ENCODE measurements at places on chromosomes 16 and 17.

GRCh38 chr16:10957771-10958482 lies 13.6 kb downstream of the CLEC16A start:
- peak; percentile 44 for DNase-seq

DNA sequence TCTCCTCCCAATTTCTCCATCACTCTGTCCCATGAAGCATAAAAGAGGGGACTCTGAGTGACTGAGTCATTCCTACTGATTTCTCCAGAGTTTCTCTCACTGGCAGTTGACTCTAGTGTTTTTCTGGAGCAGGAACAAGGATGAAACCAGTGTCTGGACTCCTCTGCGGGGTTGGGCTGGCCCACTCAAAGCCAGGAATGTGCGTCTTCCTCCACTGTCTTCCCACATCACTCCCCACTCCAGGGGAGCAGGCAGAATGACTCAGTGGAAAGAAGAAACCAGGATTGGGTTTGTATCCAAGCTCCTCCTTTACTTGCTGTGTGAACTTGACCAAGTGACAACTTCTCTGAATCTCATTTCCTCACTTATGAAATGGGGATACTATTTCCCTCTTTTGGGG lies 497.5 kb upstream of the SALL1 start:
- no peak for DNase-seq

GRCh38 chr16:69338557-69339288 lies 641 bp downstream of the COG8 start:
- no peak for DNase-seq

DNA sequence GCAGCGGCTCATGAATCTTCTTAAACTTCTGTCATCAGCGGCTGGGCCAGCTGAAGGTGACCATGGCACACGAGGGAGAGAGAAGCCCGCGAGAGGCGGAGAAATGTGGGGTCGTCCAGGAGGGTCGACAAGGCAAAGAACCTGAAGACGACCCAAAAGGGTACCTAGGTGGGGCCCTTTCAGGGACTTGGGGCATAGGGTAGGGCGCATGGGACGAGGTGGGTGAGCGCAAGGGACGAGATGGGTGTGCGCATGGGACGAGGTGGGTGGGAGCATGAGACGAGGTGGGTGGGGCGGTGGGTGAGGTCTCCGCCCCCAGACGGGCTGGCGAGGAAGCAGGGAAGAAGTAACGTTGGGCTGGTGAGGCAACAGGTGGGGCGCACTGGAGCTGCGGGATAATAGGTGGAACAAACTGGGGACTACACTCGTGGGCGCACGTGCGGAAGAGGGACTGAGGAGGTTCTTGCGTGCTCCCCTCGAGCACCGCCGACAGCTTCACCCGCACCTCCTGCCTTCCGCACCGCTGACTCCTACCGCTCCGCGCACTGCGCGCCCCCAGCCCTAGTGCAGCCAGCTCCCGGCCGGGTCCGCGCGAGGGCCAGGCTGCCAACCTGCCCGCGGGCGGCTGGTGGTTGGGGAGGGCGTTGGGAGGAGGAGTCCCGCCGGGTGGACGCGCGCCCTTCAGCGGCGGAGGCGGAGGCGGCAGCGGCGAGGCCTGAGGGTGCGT lies 23.2 kb upstream of the CRYM start:
- peak; percentile 3 for DNase-seq

GRCh38 chr17:72171703-72172667 lies 51.2 kb downstream of the SOX9 start:
- no peak for DNase-seq

DNA sequence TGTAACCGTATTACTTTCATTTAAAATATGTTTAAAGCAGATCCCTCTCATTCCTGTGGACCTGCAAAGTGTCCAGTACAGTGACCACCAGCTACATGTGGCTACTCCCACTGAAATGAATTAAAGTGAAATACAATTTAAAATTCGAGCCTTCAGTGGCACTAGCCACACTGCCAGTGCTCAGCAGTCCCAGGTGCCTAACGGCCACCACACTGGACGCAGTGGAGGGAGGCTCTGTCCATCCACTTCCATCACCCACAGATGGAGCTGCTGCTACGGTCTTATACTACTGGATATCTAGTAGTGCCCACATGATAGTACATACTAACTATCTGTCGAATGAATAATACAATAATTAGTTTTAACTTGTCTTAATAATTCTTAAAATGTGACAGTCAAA lies 2.3 kb upstream of the CBX2 start:
- DNase-seq, result no peak

- no peak for DNase-seq
Observed at GRCh38 chr16:25916037-25916436, 224.3 kb downstream of the HS3ST4 start.

GRCh38 chr17:78781893-78782304 lies at the start of gene CYTH1:
CYTH1 (minus strand) TSS chr17:78782273; CDS start chr17:78782223, 50 bp downstream.
- DNase-seq, result no peak

DNA sequence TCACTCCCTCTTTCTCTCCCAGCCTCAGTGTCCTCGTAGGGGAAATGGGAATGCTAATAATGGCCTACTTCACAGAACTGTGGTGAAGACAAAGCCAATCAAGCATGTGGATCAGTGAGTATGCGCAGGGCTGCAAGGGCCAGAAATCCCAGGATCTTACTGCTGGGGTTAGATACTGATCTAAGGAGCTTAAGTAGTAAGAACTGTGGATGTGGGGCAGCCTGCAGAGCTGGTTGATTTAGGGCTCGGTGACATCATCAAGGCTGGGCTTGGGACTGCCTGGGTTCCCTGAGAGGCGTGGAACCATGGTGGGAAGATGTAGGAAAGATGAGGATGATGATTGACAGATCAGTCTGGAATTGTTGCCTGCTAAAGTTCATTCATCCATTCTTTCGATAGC lies 25.6 kb downstream of the GOSR2 start:
- DNase-seq, result no peak

- DNase-seq, result no peak
Observed at GRCh38 chr16:57946181-57946801, 24.6 kb downstream of the CNGB1 start.

DNA sequence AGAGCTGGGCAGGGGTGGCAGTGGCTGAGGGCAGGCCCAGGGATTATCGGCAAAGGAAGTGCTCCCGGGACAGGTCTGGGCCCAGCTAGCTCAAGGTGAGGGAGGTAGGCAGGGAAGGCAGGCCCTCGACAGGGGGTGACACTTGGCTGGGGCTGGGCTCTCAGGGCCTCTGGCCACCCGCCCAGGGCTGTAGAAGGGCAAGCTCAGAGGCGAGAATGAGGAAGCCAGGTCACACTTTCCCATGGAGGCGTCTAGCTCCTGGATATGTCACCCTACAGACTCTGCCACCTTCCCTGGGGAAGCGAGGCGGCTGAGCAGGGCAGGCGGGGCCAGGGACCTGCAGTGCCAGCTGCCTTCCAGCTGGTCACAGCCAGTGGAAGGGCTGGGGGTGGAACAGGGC lies 19.1 kb downstream of the FAM83G start:
- no peak for DNase-seq

DNA sequence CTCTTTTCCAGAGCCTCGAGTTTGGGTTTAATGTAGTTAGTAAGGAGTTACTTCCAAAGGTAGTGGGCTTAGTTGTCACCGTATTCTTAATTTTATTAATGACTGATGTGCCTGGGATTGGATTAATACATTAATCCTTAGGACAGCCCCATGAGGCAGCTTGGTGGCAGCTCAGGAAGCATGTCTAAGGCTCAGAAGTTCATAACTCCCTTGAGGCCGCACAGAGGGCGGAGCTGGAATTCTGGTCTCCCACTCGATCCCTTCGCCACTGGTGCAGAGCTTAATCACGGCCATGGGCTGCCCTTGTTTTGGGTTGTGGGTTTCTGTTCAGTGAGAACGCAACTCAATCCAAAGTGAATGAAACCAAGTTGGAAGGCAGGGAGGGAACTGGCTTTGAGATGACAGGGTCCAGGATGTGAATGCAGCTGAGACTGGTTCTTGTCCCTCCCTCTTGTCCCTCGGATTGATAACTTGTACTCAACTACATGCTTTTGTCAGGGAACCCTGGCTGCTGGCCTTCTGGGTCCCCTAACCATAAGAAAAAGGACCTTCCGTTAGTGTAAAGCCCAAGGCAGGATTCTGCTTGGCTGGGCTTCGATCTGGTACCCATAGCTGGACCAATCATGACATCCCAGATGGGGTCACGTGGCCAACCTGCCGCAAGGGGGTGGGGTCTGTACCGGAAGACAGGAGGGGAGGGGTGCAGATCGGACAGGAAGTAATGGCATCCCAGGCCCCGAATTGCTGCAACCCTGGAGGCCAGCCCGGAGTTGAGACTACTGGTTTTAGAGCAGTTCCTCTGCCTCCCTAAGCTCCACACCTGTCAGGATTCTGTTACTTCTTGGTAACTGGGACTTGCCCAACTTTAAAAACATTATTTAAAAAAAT lies 45.4 kb downstream of the SNX20 start:
- no peak for DNase-seq

- no peak for DNase-seq
Observed at GRCh38 chr16:22425036-22425801, 50.8 kb upstream of the CDR2 start.

GRCh38 chr17:17722081-17722905 lies 41.0 kb downstream of the RAI1 start:
- no peak for DNase-seq

DNA sequence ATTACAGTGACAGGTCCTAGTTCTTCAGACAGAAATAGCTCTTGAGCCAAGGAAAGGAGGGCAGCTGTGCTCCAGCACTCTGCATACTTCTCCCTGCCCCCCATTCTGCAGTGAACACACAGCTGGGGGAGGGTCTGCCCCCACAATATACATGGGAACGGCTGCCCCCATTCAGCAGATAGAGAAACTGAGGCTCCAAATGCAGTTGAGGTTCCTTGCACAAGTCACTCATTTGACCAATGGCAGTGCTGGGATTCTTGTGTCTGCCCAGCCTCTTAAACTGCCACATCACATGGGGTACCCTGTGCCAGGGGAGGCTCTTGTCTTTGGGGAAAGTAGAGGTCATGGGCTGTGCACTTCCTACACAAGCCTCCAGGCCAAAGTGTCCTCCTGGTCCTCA lies 10.9 kb upstream of the PDP2 start:
- DNase-seq, result no peak

GRCh38 chr17:35998756-35999155 lies 2.6 kb downstream of the CCL15 start:
- DNase-seq, result no peak

Data from CD4-positive, alpha-beta T cell treated with Interleukin-2 at 100 ng/mL for 4 hours (primary cell).